ENCODE measurements at places on chromosomes 2 and 18.

GRCh38 chr2:19882286-19882685 lies 19.5 kb downstream of the TTC32 start:
- no peak for DNase-seq

- DNase-seq, result peak; percentile 45
Observed at GRCh38 chr2:98730707-98731040, 258 bp downstream of the MGAT4A start.

- no peak for DNase-seq
Observed at GRCh38 chr18:49548229-49548636, 13.6 kb upstream of the LIPG start.

DNA sequence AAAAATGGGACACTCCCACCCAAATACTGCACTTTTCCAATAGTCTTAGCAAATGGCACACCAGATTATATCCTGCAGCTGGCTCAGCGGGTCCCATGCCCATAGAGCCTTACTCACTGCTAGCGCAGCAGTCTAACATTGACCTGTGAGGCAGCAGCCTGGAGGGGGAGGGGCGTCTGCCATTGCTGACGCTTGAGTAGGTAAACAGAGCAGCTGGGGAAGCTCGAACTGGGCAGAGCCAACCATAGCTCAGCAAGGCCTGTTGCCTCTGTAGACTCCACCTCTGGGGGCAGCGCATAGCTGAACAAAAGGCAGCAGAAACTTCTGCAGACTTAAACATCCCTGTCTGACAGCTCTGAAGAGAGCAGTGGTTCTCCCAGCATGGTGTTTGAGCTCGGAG lies 110.4 kb downstream of the CTIF start:
- DNase-seq, result no peak

DNA sequence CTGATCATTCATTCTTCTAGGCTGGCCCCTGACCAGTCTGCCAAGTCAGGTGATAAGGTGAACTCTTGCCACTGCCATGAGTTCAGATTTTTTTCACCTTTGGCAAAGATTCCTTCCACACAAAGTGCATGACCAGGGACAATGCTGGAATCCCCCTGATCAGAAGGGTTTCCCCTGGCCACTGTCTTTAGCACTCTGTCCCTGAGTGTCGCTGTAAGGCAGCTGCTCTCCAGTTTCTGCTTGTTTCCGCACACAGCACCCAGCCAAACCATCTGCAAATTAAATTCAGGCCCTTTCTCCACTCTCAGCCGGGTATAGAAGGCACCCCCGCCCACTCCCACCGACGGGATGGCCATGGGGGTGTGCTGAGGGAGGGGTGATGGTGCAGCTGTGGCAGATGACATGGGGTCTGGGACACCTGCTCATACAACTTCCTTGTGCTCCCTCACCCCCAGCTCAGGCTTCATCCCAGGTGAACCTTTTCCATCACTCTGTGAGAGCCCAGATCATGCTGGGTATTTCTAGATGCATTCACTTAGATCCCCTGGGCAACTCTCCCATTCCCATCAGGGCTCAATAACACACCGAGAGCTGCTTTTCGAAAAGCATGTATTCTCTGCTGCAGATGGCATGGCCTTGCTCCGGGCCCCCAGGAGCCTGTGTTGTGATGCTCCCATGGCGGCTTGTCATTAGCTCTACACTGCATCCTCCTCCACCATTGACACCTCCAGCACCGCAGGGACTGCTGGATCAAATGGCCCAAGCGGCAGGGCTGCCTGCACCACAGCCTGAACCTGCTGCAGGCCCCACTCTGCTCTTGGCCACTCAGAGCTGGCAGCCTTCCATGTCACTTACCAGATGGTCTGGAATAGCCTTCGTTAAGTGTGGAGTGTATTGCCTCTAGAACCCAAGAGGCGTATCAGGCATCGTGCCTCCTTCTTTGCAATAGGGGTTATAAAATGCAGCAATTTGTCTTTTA lies 52.3 kb upstream of the ROCK2 start:
- DNase-seq, result no peak

GRCh38 chr2:3806168-3806567 lies 102.8 kb downstream of the DCDC2C start:
- DNase-seq, result no peak

- DNase-seq, result no peak
Observed at GRCh38 chr2:199596549-199596948, 138.8 kb upstream of the SATB2 start.

- no peak for DNase-seq
Observed at GRCh38 chr2:105592288-105592687, 152.4 kb upstream of the NCK2 start.

- DNase-seq, result no peak
Observed at GRCh38 chr18:48608581-48608980, 69.8 kb downstream of the CTIF start.

- no peak for DNase-seq
Observed at GRCh38 chr2:58803192-58803591, 562.1 kb upstream of the FANCL start.

GRCh38 chr2:151973901-151974199 lies 125.0 kb downstream of the CACNB4 start:
- no peak for DNase-seq

- DNase-seq, result no peak
Observed at GRCh38 chr2:119494163-119494790, 30.0 kb downstream of the SCTR start.

DNA sequence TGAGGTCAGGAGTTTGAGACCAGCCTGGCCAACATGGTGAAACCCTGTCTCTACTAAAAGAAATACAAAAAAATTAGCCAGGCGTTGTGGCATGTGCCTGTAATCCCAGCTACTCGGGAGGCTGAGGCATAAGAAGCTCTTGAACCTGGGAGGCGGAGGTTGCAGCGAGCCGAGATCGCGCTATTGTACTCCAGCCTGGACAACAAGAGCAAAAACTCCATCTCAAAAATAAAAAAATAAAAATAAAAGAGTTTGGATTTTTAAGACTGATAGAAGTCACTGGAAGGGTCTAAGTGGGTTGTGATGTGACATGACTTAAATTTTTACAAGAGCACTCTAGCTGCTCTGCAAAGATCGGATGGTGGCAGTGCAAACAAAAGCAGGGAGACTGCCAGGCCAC lies 15.9 kb downstream of the KCNK3 start:
- DNase-seq, result no peak

- DNase-seq, result peak; percentile 79
Observed at GRCh38 chr2:100957996-100958653, 44.0 kb upstream of the RPL31 start.

GRCh38 chr18:69365658-69366057 lies 35.0 kb upstream of the DOK6 start:
- no peak for DNase-seq

GRCh38 chr2:201618744-201619662 lies 24.3 kb downstream of the TMEM237 start:
- DNase-seq, result peak; percentile 32

Measured in gastrocnemius medialis (tissue), 4 donors.